RCC 7860 (cell line): ENCODE measurements at places on chromosomes 2 and 18.

- no peak for DNase-seq
Observed at GRCh38 chr2:98477036-98477435, 32.4 kb downstream of the INPP4A start.

DNA sequence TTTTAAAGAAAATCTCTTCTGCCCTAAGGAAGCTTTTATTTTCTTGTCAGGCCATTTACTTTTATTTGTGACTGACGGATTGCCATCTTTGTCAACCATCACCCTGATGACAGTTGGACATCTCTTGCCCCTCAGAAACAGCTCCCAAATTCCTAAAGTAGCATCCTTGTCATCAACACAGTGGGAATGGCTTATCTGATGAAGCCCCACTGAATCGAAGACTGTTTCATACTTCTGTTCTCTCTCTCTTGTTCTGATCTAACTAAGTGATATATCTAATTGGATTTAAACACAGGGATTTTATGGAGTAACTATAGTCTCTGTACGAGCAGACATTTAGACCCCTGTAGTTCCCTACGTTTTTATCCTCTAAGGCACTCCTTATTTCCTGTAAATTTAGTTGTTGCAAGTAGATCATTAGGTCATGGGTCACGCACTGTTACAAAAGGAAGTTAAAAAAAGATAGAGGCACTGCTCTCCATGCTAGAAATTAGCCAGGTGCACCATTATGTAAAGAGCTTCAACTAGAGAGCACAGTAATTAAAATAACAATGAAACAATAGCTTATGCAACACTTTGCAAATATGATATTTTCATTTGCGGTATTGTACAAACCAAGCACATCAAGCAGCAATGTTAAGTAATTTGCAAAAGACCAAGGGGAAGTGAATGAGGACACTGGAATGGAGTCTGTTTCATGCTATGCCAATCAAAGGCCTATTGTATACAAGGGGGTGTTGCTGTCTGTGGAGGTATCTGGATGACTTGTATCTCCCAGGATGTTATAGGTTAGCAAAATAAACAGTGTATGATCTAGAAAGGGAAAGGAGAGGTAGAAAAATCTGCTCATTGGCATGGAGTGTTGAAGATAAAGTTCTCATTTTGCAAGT is 284.7 kb downstream of the LRRTM1 start:
- DNase-seq = no peak

GRCh38 chr2:190410166-190410565 is 2.0 kb downstream of the MFSD6 start:
- DNase-seq = no peak

DNA sequence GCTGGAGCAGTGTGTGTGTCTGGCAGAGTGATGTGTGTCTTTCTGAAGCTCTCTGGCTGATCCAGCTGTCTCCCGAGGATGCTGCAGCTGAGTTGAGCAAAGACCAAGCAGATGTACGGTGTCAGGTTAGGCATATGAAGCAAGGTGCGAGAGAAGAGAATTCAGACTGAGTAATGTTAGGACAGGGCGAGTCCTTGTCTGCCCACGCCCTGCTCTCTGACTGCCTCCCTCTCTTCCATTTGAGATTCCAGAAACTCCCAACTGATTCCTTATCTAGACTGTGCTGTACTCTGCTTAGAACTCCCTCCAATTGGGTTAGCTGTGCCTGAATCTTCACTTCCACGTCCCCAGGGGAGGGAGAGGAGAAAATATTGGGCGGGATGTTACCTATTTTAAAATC is 25.7 kb upstream of the LPIN1 start:
- no peak for DNase-seq

- DNase-seq = no peak
Observed at GRCh38 chr2:143124445-143124844, 4.8 kb upstream of the ARHGAP15 start.

DNA sequence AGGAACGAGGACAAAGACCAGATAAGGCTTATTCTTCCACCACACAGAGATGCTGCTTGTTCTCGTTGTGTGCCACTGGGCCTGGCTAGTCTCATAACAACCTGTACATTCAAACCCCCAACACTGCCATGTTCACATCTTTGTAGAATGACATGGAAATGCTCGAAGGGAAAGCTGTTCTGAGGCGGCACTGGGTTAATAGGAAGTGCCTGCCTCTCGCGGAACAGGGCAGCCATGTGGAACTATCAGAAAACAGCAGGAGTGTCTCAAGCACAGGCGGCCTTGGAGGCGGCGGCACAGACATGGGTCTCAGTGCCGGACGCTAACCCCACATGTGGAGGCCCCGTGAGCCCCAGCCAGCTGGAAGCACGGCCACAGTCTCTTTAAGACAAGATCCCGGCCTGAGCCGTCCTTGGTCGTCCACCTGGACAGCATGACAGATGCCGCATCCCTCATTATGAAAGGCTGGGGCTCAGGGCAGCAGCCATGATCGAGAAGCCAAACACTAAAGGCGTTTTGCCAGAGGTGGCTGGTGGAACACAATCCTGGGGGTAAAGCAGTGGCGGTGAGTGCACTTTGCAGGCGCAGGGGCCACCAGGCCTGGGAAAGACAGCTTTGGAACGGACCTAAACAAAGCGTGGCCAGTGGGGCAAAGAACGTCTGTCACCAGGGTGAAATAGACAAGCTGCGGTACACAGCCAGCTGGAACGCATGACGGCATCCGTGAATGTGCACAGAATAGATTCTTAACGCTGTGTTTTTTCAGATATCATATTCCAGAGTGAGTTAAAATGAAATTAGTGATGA is 161.0 kb downstream of the HDAC4 start:
- DNase-seq = no peak

GRCh38 chr2:6325616-6326015 is 540.1 kb downstream of the CMPK2 start:
- no peak for DNase-seq

DNA sequence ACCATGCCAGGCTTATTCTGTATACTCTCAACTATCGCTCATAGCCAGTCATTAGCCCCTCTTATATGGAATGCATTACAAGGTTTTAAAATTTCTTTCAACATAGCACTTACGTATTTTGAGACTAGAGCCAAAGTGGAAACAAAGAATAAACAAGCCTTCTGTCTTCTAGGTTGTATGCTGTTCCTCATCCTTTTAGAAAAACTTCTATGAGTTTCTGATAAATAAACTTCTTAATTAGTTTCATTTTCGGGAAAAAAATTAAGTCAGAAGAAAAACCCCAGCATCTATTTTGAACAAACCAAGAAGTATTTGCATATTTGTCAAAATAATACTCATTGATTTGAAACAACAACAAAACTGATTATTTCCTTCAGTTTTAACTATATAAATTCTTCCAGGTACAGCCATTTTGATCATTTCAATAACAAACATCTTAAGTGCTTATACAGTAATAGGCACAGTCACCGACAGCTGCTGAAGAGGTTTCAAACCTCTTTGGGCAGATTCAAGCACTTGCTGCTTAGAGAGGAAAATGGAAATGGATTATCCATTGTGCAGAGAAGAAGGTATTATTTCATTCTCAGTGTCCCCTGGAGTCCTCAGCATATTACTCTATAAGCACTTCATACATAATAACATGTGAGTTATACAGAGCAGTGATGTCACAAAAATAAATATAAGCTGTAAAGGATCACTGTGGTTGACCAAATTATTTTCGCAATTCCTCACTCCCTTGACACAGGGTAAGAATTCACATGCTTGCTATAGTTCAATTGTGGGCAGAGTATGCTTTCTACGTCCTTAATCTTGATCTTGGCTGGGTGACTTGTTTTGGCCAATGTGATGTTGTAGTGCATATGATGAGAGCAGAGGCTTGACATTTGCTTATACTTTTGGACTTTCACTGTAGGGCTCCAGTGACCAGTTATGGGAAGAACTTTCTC is 833.8 kb downstream of the TRIB2 start:
- no peak for DNase-seq

GRCh38 chr2:210480079-210480478 is 3.5 kb upstream of the LANCL1 start:
- DNase-seq = no peak

DNA sequence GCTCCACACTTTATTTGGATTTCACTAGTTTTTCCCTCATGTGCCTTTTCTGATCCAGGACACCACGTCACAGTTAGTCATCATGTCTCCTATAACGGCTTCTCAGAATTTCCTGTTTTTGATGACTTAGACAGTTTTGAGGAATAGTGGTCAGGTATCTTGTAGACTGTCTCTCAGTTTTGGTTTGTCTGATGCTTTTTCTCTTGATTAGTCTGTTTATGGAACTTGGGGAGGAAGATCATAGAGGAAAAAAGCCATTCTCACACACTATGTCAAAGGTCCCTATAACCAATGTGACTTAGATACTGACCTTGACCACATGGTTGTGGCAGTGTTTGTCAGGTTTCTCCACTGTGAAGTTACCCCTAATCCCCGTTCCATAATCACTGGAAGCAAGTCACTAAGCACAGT is 89.0 kb downstream of the RAPH1 start:
- DNase-seq = peak; percentile 66

GRCh38 chr18:7090771-7091170 is 26.8 kb downstream of the LAMA1 start:
- no peak for DNase-seq

GRCh38 chr18:40473221-40474029 is 1481.6 kb upstream of the PIK3C3 start:
- DNase-seq = no peak

DNA sequence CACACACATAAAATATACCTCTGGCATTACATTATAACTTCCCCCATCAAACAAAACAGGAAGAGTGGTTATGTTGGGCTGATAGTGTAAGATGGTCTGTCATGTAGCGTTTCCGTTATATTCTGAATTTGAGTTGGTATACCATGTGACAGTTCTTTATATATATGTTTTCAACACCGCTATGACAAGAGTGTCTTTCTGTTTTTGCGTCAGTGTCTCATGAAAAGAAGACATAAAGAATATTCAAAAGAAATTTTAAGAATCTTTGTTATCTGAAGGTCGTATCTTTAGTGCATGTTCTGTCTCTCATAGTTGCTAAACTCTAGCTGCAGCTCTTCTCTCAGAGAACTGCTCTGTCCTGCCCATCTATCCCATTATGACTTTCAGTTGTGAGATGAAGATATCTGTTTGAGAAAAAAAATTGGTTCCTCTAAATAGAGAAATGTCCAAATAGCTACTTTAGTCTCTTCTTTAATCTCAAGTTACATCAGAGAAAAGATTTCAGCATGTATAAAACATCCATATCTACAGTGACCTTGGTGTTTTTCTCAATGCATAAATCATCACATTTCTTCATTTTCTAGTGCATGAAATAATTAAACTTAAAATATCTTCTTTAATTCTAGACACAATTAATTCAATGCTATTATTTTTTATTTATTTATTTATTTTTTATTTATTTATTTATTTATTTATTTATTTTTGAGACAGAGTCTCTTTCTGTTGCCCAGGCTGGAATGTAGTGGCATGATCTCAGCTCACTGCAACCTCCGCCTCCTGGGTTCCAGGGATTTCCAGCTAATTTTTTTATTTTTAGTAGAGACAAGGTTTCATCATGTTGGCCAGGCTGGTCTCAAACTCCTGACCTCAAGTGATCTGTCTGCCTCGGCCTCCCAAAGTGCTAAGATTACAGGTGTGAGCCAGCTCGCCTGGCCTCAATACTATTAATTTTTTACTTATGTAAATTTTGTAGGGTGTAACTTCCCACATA is 24.3 kb upstream of the PSME4 start:
- DNase-seq = no peak
